ENCODE measurements at places on chromosomes 11 and 22. TPM values are rescaled to one million over a fixed set of nuclear protein-coding genes. Genes with fewer than 3 reads are reported as not detected.

GRCh38 chr22:33389936-33390335 lies 331.8 kb upstream of the SYN3 start:
- DNase-seq, result no peak

DNA sequence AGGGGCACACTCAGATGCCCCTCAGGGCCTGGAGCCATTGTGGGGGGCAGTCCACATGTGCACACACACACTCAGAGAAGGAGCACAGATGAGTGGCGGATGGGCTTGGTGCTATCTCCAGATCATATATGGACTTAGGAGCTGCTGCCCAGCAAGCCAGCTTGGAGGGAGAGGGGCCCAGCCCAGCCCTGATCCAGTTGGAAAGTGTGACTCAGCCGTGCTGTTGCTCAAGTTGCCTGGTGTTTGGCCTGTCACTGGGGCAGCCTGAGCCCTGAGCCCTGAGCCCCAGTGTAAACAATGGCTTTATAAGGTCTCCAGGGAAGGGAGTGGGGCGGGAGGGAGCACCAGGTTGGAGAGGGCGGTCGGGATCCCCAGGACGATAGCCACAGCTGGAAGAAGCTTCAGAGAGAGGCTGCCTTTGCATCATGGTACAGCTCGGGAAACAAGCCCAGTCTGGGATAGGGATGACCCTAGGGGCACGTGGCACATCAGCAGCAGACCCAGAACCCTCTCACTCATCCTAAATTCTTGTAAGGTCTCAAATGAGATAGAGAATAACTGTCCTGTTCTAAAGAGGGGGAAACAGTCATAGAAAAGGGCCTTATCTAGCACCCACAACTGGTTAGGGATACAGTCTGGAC lies 4.8 kb downstream of the SELENOM start:
- peak; percentile 74 for DNase-seq

DNA sequence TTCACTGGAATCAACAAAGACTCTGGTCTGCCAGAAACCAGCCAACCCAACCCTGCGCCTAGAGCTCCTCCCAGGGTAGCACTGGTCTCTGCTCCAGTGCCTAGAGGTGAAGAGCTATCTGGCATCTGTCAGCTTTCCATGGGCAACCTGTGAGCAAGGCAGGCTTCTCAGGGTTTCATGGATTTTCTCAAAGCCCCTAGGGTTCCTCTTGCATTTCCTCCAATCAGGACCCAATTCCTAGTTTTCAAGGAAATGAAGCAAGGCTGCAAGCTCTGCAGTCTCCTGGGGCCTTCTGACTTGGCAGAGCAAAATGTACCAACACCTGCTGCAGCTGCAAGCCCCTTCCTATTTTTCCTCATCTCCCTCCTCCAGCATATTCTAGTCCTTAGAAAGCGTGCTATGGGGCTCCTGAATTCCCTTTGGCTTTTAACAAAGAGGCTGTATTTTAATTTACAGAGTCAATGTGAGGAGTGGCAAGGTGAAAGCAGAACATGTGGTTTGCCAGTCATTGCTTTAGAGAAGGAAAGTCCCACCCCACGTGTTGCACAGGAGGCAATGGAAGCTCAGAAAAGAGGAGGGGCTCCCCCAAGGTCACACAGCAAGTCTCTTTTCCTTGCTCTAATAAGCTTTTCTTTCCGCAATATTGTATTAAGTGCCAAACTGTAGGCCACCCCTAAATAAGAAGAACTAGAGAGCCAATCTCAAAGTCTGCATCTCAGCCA lies 33.0 kb upstream of the RIC3 start:
- no peak for DNase-seq

DNA sequence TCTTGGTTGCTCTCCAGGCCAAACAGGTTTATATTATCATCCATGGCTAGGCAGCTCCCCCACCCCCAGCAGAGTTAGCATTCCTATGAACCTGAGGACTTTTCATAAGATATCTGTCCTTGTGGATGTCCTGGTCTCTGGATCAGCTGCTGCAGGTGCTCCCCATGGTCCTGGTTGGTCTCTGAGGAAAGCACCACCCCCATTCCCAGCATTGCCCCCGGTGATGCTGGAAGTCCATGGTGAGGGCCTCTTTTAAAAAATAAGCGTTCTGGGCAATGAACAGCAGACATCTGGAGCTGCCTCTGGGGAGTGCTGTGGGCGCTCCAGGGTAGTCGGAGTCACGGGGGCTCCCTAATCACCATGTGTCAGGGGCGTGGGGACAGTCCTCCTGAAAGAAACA lies 26.6 kb downstream of the DKK3 start:
- DNase-seq, result no peak

GRCh38 chr11:47659276-47659675 lies 16.9 kb upstream of the MTCH2 start:
- DNase-seq, result no peak

- DNase-seq, result peak; percentile 64
Measured at GRCh38 chr22:19885841-19886592, 31.3 kb upstream of the GNB1L start.

DNA sequence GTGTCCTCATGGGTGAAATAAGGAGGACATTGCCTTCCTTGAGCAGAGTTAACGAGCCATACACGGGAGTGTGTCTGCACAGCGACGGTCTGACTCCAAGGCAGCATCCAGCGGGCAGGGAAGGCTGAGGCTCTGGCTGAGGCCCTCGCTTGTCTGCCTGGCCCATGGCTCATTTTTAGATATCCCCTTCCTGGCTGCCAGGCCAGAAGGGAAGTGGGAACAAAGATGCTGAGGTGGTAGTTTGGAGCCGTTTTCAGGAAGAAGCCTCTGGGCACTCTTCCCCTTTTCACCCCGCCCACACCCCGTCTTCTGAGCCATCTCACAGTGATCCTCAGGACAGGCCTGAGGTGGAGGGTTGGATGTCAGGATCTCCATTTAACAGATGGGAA lies 3.0 kb upstream of the SLCO2B1 start:
- DNase-seq, result no peak

GRCh38 chr11:11569936-11570491 lies 51.8 kb downstream of the GALNT18 start:
- DNase-seq, result peak; percentile 89

DNA sequence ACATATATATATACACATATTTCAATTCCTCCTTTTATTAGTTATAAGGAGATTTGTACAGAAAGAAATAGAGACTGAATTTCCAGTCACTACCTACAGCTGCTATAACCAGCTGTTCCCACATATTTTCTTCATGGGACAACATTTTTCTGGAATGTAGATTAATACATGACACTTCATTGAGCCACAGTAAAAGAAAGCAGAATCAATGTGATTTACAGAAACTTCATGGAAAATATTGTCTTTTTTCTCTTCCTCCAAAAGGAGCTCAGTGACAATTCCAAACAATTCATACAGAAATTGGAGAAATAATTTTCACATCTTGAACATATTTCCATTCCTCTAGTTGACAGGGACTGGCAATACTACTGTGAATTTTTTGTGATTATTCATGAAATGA lies 249.2 kb downstream of the DLG2 start:
- DNase-seq, result no peak

DNA sequence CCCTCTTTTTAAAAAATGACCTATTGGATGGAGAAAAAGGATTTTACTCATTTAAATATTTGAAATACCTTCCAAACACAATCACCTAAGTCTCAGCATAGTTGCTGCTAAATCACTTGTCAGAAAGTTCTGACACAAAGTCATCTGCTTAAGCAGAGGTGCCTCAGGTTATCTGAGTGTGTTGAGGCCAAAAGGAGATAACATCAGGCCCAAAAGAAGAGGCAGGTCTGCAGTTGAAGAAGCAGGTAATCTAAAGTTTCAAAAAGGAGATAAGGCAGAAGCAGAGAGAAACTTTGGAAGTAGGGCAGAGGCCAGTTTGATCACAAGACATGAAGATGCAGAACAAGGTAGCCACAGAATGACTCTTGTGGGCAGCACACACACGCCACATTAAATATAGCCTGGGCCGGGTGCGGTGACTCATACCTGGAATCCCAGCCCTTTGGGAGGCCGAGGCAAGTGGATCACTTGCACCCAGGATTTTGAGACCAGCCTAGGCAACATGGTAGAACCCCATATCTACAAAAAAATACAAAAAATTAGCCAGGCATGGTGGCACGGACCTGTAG lies 175.7 kb upstream of the API5 start:
- no peak for DNase-seq

DNA sequence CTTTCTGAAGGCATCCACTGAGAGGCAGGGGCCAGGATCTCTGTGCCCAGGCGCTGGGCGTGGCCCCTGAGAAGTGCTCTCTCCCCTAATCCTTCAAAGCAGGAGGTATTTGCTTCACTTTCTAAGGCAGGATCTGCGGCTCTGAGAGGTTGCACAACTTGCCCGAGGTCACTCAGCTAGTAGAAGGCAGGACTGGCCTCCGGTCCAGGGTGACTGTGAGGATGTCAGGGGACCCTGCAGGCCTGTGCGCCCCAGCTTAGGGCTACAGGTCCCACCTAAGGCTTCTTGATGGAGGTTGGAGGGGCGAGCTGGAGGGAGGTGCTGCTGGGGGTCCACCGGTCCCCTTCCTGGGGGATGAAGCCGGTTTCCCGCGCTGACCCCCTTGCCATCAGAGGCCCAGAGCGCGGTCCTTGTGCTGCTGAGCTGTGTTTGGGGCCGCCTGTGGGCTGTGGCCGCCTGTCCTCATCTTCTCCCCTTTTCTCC lies 979 bp downstream of the SMIM38 start:
- no peak for DNase-seq

- no peak for DNase-seq
Measured at GRCh38 chr11:14373941-14374646, 15.1 kb upstream of the RRAS2 start.

- DNase-seq, result no peak
Measured at GRCh38 chr22:46564084-46564714, 26.8 kb upstream of the CELSR1 start.

DNA sequence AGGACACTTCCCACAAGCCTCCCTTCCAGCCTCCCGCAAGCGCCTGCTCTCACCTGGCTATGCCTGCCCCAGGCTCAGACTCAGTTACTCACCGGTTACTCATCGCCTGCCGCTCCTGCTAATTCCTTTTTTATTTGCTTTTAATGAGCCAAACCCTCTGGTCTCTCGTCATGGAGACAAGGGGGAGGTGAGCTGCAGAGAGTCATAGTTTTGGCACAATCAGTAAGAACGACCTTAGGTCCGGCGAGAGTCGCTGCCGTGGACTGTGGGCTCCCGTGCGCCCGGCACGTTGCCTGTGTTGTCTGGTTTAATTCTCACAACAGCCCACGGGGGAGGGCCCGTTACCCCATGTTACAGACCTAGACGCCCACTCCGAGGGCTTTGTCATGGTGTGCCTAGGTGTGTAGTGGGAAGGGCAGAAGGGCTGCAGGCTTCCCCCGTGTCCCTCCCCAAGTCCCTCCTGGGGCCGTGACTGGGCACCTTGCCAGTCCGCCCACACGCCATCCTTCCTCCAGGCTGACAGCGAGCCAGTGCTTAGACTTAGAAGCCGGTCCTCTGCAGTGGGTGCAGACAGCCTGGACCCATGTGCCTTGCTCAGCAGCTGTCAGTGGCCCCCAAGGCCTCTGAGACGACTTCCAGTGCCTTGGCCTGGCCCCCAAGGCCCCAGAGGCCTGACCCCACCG lies 42.2 kb downstream of the WNT7B start:
- DNase-seq, result no peak

- DNase-seq, result no peak
Measured at GRCh38 chr11:68441466-68442230, 18.9 kb upstream of the PPP6R3 start.

DNA sequence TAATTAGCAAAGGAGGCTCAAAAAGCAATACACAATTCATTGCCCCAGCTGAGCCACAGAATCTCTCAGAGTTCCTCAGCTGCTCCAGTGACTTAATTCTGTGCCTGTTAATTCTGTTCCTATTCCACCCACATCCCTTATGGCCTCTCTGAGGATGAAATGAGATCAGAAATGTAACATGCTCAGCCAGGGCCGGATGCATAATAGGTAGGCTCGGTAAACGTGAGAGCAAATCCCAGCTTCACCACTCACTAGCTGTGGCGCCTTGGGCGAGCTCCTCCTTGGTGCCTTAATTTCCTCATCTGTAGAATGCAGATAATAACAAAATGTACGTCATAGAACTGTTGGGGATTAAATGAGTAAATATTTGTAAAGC lies 42.8 kb upstream of the DKK3 start:
- DNase-seq, result no peak

DNA sequence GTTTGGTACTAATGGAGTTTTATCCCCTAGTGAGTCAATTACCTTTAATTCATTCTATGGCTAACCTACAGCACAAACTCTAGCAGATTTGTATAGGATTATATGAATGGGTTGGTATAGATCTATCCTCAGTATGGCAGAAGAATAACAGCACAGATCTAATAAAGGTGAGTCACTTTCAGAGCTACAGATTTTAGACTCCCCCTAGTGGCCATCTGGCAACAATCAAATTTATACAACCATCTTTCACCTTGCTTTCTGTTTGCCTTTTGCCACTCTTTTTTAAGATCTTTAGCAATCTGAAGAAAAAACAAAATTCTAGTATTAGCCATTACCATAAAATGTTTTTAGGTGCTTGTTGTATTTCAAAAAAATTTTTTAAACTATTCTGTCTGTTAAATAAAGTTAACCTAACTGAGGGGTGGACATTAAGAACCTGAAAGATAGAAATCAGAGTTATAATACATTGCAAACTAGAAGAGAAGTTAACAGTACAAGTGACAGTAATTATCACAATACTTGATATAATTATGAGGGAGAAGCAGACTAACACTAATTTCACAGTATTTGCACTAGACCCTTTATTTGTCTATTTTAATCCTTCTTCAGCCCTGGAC lies 25.8 kb downstream of the DDIAS start:
- DNase-seq, result no peak

Gene TOLLIP
- 46.9 TPM for total RNA-seq

Gene OVCH2
- total RNA-seq, result not detected

Gene TMEM86A
- 2.6 TPM for total RNA-seq

Gene OR56A1
- total RNA-seq, result not detected

Gene DNAJB7
- not detected for total RNA-seq

Gene GGTLC2
- total RNA-seq, result not detected

Gene GRM5
- total RNA-seq, result 0.13 TPM
